ENCODE measurements at places on chromosomes 4 and X.

DNA sequence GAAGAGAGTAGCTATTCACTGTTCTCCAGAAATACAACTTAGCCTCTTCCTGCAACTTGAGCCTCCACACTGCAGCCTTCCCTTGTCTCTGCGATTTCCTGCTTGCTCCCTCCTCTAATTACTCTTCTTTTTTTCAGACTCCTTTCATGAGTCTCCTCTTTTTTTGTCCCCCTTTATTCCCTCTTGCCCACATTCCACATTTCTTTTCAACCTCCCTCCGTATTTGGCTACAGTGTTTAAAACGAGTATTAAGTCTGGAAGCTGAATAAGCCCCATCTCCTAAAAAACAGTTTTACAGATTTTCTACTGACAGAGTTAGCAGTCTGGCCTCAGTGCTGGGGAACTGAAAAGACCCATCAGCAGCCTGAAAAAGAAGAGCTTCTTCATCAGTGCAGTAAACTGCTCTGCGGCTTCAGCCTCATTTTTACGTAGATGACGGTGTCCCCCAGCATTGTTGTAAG is 141.5 kb downstream of the TENM3 start:
- no peak for DNase-seq

DNA sequence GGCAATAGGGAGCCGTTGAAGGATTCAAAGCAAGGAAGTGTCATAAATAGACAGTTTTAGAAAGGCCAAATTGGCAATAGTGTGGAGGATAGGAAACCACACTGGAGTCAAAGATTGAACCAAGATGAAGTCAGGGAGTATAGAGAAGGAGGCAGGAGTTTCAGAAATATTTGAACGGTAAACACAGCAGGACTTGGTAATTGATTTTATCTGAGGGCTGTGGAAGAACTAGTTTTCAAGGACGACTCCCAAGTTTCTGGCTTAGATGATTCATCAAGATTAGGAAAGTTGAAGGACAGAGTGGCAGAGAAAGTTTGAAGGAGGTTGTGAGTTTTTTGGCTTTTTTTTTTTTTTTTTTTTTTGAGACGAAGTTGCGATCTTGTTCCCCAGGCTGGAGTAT is 11.5 kb upstream of the TMEM31 start:
- no peak for DNase-seq

GRCh38 chrX:11282043-11282442 is 11.2 kb upstream of the AMELX start:
- no peak for DNase-seq

DNA sequence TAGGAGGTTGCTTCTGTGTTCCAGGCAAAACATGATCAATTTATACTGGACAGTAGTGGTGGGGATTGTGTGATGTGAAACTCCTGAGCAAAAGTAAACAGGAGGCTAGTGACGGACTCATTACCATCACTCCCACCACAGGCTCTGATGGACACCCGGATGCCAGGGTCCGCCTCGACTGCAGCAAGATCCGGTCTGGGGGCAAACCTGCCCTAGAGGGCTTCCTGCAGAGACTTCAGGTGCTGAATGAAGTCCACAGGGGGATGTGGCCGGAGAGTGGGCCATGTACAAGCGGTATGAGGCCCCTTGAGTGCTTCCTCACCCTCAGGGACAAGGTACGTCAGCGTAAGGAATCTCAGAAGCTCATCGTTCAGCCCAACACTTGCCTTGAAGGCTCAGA is 23.4 kb upstream of the TECRL start:
- no peak for DNase-seq

- no peak for DNase-seq
Measured at GRCh38 chr4:147735413-147736301, 3.8 kb downstream of the ARHGAP10 start.

GRCh38 chr4:112403101-112403945 is 106.2 kb downstream of the ALPK1 start:
- no peak for DNase-seq

DNA sequence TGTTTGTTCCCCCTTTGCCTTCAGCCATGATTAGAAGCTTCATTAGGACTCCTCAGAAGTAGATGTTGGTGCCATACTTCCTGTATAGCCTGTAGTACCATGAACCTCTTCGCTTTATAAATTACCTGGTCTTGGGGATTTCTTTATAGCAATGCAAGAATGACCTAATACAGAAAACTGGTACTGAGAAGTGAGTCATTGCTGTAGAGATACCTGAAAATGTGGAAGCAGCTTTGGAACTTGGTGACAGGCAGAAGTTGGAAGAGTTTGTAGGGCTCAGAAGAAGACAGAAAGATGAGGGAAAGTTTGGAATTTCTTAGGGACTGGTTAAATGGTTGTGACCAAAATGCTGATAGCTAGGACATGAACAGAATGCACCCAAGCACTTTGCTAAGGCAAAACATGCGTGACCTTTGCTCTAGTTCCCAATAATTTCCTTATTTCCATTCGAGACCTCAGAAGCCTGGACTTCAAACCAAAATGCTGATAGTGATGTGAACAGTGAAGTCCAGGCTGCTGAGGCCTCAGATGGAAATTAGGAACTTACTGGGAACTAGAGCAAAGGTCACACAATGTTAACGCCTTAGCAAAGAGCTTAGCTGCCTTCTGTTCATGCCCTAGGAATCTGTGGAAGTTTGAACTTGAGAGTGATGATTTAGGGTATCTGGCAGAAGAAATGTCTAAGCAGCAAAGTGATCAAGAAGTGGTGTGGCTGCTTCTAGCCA is 3.0 kb upstream of the USP46 start:
- no peak for DNase-seq

DNA sequence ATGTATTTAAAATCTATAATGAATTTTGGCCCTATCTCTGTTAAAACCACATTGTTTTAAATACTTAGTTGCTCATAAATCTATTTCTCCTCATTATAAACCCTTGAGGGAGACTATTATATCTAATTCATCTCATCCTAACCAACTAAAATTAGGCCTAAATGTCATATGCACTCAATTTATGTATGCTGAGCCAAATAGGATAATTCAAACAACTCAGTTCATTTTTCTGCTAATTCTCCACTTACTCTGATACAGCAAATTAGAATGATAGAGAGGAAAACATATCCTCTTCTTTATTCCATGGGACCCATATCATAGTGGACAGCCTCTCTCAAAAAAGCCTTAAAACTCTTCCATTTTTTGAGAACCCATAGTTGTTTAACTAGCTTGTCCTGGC is 80.3 kb upstream of the TET2 start:
- no peak for DNase-seq

- DNase-seq, result no peak
Measured at GRCh38 chrX:39577206-39577984, 520.4 kb downstream of the BCOR start.

DNA sequence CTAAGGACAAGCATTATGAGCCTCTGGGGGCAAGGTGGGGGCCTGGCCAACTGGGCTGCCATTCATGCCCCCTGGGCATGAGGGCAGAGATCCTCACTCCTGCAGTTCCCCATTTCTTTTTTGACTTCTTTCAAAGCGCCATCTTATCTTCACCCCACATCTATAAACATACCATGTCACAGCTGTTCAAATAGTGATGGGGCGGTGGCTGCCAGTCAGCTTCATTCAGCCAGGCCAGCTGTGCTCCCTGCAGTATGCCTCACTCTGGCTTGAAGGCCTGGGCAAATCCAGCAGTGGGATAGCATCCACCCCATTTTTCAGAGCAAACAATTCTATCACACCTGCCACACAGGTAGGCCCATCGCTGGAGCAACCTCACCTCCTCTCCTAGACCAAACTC is 85.5 kb downstream of the NHSL2 start:
- DNase-seq, result no peak

- peak; percentile 84 for DNase-seq
Measured at GRCh38 chr4:84966382-84967242, at the start of gene WDFY3. TSS of gene WDFY3 (minus strand) at chr4:84966690. CDS start at chr4:84860591, 106,099 bp downstream.

DNA sequence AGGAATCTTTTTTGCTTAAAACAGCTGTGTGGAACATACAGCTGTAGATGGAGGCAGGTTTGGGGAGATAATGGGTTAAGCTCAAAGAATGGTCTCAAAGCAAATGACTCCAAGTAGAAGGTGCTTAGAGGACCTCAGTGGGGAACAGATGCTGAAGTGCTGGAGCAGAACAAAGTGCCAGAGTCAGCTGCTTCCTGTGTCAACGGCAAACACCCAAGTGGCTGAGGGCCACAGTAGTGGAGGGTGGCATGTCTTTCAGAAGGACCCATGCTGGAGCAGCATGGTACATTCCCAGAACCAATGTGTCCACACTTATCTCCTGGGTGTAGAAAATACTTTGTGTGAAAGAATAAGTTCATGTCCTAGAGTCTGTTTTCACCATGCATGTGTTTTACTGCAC is 197.5 kb downstream of the CCNG2 start:
- DNase-seq, result no peak

DNA sequence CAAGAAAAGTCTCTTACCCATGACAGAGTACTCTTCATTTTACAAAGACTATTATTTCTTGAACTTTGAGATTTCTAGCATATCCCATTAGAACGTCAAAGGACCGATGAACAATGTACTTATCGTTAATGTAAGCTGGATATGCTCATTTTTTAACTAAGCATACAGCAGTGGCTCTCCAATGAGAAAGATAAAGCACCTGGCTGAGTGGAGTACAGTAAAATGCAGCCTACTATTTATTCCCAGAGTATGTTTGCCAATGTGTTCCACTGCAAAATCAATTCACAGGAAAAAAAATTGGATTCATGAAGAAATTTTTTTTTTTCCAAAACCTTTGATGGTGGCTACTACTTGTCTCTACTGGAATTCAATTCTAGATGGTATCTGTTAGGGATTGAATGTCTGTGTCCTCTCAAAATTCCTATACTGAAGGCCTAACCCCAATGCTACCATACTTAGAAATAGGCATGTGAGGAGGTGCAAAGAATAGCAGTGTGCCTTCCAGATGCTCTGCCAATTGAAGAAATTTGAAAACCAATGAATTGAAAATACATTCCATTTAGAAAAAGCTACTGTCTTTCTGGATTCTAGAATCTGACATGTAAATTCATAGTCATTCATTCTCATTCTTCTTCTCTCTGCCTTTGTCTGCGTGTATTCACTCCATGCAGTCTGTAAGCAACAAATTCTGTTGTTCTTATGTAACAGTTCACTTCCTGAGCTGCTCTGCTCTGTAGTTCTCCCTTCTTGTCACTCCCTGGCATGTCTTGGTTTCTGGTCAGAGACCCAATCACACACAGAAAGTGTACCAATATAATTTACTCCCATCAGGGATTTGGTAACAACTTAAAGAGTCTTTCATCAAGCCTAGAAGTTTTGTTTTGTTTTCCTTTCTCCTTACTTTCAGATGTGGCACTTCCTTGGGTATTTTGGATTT is 61.4 kb downstream of the PAPSS1 start:
- no peak for DNase-seq

DNA sequence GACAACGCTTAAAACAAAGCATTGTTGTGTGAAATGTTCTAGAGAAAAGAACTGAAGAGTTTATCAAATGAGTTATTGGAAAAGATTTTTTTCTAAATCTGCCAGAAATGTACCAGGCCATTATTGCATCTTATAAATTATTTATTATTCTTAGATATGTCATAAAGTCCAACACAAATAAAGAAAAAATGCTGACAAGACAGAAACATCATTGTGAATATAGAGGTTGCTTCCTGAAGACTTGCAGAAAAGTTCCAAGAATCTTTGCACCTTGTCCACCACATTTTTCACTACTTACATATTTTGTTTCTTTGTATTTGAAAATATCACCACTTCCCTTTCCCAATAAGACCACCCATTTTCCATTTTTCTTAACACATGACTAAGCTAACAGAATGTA is 545.8 kb downstream of the IQCM start:
- DNase-seq, result no peak

DNA sequence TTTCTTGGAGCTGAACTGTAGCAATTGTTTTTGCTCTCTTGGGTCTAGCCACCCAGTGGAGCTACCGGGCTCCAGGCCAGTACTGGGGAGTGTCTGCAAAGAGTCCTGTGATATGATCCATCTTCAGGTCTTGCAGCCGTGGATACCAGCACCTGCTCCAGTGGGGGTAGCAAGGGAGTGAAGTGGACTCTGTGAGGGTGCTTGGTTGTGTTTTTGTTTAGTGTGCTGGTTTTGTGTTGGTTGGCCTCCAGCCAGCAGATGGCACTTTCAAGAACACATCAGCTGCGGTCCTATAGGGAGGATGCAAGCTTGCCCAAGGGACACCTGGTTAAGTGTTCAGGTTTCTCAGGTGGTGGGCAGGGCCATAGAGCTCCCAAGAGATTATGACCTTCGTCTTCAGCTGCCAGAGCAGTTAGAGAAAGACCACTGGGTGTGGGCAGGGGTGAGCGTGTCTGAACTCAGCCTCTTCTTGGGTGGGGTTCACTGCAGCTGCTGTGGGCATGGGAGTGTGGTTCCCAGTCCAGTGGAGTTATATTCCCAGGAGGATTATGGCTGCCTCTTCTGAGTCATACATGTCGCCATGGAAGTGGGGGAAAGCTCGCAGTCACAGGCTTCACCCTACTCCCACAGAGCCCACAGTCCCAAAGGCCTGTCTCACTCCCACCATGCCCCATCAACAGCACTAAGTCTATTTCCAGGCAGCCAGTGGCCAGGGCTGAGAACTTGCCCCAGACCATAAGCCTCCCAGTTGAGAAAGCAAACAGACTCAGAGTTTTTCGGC is 811.6 kb downstream of the GLUD2 start:
- no peak for DNase-seq

DNA sequence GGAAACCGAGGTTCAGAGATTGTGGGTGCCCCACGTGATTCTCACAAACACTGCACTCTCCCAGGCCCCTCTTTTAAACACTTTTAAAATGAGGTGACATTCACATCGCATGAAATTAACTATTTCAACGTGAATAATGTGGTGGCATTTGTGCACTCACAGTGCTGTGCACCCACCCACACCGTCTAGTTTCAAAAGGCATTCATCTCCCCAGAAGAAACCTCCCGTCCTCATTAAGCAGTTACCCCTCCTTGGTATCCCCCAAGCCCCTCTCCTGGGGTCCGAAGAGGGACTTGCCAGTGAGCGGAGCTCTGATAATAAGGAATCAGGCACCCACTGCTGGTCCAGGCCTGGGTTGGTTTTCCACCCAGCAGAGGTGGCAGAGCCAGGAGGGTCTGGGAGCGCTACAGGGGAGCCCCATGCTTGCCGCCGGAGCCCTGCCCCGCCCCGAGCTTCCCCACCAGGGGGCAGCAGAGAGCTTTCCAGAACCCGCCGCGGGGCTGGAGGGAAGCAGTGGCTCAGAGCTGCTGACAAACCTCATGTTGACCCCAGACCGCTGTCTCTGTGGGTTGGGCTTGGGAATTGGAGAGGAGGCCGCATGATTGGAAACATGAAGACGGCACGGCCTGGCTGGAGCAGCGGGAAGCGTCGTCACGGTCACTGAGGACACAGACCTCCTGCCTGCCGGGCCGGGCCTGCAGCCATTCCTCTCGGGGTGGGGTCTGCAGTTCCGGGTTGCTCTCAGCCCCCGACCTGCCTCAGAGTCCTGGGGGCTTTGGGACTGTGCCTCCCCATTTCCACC is 27.5 kb upstream of the HTRA3 start:
- peak; percentile 83 for DNase-seq

- DNase-seq, result no peak
Measured at GRCh38 chr4:73744203-73744602, 3.8 kb downstream of the CXCL8 start.

DNA sequence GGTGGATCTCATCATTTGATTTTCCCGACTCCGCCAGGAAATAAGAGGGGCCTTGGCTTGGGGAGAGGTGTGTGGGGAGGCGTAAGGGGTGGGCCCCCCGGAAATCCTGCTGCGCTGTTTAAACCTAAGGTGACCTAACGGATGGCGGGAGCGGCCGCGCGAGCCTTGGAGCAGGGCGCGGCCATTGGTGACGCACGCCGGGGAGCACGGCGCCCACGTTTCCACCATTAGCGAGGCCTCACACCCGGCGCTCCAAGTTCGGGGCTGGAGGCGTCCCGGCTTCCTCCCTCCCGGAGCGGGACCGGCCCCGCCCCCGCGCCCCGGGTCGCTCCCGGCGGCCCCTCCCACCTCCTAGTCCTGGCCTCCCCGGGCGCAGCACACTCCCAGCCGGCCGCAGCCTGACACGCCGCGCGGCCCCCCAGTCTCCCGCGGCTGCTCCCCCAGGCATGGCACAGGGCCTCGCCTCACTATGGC is at the start of gene SMS:
Gene SMS (plus strand): TSS at position 354 of the 474 bp plus-strand sequence. CDS start 116 bp downstream, at position 470.
- peak; percentile 83 for DNase-seq
